ENCODE measurements at places on chromosomes 1 and 21.

DNA sequence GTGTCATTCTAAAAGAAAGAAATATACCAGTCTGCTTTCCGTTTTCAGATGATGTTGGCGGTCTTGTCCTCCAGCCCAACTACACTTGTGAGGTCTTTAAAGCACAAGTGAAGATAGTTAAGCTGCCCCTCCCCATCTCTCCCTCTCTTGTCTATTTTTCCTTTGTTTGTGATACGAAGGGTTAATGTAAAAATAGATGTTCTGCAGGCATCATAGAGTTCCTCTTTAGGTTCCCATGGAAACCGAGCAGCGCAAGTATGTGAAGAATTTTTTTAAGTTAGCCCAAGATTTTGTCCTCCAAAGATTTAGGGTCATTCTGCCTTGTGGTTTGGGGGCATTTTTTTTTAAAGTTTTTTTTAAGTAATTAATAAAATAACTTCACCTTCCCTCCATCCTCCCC is 232.4 kb upstream of the AJAP1 start:
- no peak for DNase-seq

DNA sequence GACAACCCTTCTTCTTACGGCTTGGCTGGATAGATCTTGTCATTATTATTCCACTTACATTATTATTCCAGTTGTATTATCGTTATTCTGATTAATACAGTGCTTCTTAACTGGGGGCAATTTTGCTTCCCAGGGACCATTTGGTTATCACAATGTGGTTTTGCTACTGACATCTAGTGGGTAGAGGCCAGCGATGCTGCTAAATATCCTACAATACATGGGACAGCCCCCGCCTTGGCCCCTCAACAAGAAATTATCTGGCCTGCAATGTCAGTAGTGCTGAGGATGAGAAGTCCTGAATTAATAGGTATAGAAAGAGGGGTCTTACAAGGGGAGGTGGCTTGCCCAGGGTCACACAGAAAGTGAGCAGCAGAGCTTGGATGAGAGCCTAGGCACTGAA is 105.6 kb downstream of the PTPRU start:
- no peak for DNase-seq

DNA sequence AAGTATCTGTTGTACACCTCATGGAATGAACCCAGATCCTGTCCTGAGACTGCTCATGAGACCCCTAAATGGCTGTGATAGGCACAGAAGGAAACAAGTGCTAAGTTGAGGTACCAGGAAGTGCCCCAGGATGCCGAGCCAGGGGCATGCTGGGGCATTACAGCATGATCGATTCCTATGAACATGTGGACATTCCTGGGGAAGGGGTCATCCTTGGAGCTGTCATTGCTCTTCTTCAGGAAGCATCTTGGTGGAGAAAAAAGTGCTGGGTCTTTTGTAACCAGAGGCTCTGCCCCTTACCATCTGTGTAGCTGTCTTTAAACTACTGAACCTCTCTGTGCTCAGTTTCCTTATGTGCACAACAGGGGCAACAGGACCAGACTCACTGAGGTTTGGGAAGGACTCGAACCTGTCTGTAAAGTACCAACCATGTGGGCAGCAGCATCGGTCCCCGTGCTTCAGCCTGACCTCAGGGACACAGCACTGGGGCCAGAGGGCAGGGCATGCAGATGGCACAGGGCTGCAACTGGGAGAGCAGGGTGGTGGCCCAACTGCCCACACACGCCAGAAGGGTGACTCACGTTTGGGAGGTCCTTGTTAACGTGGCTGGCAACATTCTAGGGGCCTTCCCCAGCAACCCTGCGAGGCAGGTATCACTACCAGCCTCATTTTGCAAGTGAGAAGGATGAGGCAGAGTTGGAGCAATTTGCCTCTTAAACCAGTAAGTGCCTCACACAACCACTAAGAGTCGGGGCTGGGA is 142.3 kb upstream of the EDN2 start:
- DNase-seq: no peak

DNA sequence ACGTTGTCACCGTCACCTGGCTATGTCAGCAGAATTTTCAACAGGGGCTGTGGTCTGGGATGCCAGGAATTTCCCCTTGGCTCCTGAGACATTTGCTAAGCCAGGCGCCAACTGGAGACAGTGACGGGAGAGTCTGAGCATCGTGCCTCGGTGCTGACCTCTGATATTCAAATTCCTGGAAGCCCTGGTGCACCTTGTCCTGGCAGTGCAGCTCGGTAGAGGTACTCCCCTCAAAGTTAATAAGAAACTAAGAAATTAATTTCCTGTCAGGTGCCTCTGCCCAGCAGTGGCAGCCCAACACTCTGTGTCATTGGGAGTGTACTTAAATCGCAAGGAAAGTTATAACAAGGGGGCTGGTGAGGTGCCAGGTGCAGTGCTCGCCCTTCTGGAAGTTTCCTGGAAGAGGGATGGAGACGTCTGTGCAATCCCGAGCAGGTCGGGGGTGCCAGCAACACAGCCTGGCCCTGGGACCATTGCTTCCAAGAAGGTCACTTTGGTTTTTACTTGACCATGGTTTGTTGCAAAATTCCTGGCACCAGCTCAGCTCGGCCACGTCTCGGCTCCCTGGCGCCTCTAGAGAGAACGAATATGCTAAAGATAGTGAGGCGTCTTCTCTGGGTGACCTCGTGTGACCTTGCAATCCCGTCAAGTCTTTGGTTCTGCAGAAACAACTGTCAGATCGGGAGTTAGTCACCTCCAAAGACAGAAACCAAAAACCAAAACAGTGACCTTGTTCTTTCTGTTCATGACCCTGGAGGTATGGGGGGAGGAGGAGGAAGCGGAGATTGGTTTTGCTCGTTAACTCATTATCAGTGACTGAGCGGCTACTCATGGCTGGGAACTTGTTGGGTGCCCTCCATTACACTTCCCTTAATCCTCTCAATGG is 149.5 kb upstream of the VAMP3 start:
- DNase-seq: no peak

DNA sequence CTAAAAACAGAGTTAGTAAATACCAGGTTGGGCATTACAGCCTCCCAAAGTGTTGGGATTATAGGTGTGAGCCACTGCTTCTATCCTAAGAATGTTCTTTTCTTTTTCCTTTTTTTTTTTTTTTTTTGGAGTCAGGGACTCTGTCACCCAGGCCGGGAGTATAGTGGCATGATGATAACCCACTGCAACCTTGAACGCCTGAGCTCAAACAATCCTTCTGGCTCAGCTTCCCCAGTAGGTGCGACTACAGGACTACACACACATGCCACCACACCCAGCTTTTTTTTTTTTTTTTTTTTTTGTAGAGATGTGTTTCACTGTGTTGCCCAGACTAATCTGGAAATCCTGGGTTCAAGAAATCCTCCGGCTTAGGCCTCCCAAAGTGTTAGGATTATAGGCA is 5.9 kb downstream of the ZBTB8OS start:
- no peak for DNase-seq

GRCh38 chr1:219659684-219660083 is 46.8 kb upstream of the ZC3H11B start:
- no peak for DNase-seq

DNA sequence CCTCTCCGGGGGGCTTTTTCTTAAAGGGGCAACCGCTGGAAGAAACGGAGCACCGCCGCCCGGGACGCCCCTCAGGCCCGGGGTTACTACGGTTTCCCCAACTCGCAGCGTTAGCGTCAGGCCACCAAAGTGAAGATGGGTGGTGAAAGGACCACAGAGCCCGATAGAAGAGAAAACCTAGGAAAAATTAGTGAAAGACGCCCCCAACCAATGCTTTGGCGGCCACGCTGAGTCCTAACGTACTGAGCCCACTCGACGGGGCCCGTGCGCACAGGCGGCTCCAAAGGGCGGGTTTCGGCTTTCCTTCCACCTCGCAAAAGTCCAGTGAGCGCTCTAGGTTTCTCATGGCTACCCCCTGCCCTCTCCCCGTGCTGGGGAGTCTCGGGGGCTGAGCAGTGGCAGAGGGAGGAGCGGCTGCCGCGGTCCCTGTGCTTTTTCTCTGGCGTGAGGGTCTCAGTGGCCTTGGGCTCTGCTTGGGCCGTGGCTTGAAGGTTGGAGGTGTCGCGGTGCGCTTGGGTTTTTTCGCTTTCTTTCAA is 12.2 kb upstream of the SPEN start:
- no peak for DNase-seq

- DNase-seq: no peak
Measured at GRCh38 chr1:49323925-49324540, 547.3 kb upstream of the BEND5 start.

- no peak for DNase-seq
Measured at GRCh38 chr1:92599184-92599583, 112.5 kb upstream of the GFI1 start.

DNA sequence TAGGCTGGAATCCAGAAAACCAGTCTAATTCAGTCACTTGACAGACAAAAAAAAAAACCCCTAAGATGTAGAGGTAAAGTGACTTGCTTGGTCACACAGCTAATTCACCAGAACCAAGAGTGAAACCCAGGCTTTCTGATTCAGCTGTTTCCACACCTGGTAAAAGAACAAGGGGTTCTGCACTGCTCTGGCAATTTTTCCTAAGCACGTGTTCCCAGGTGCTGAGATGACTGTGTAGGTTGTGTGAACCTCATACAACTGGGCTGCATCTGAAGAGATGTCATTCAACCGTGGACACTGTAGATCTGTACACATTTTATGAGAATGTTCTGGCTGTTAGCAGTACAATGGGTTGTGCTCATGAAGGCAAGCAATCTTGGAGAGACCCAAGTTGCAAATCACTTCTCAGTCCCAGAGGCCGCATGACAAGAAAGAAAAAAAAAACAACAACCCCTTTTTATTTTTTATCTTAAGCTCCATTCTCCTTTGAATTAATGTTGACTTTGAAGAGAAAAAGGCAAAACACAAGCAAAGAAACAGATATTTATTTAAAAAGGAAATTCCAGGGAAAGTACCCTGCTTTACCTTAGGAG is 95.4 kb downstream of the INTS7 start:
- DNase-seq: no peak

DNA sequence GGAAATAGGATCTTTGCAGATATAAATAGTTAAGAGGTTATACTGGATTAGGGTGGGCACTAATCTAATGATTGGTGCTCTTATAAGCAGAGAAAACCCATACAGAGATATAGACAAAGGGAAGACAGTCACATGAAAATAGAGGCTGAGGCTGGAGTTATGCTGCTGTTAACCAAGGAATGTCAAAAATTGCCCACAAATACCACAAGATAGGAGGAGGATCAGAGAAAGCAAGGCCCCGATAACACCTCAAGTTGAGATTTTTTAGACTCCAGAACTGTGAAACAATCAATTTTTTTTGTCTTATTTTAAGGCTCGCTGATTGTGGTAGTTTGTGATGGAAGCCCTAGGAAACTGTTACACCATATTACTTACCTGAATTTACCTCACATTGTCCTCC is 513.2 kb downstream of the COL11A1 start:
- no peak for DNase-seq

- no peak for DNase-seq
Measured at GRCh38 chr21:18334066-18334465, 69.5 kb downstream of the TMPRSS15 start.

DNA sequence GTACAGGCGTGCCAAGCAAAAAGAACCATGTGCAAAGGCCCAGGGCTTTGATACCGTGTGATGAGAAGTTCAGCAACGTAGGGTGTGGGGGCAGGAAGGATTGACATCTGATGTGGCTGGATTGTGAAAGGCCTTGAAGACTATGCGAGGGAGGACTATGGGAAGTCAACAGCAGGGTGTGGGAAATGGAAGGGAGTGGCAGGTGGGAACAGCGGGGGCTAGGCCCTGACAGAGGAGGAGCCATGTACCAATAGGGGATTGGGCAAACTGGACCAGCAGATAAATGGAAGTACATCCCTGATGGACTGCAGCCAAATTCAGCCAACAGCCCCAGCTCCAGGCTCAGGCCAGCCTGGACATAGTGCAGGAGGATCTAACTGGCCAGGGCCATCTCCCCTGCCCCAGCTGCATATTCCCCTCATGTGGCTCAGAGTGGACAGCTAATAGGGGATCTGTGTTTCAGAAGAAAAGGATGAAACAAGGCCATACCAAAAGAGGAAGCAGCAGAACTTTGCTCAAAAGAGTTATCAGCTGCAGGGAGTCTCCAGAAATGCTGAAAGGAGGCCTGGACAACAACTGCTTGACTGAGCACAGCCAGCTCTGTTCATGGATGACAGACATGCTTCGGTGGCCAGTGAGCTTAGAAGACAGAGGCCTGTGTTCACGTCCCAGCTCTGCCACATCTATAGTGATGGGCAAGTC is 140.2 kb upstream of the SGIP1 start:
- DNase-seq: no peak

DNA sequence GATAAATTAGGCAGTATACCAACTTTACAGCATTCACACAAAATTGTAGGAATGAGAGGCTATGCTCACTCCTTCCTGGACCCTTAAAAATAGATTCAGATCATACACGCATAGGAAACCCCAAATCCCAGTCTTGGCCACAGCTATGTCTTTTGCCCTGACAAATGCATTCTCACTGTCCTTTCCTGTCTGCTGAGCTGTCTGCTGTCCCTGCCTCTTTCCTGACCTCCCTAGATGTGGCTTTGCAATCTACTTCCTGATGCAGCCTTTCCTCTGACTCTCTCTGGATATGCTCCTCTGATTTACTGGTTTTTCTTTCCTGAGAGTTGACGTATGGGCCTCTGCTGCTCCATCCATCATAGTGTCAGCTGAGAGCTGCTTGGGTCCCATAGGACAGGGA is 59.8 kb upstream of the SLC35F3 start:
- no peak for DNase-seq

DNA sequence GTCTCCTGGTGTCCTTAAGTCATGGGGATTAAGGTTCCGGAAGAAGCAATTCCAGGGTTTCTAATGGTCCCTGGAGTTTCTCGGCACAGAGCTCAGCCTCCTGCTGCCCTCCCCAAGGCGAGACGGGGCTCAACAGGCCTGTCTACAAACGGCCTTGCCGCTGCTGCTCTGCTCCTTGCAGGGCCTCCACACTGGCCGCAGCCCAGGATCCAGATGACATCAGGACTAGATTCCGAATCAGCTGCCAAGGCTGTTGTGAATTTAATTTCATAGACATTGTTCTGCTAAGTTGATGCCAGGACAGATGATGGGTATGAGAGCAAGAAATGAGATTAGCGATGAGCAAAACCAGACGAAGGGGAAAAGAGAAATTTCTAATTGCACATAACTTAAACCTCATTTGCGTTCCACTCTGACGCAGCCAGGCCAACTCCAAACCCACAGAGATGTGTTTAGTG is 103.6 kb upstream of the BACE2 start:
- no peak for DNase-seq

Data from NCI-H1436 treated with DMSO at 0.1 percent for 48 hours (cell line).